GM23248 (cell line): ENCODE measurements at places on chromosomes 4 and X. TPM values are rescaled to one million over a fixed set of nuclear protein-coding genes. Genes with fewer than 3 reads are reported as not detected.

COX7B2 gene
- total RNA-seq, result not detected in 2 replicates

MAGEE2 gene
- total RNA-seq, result not detected in 2 replicates

TEC gene
- total RNA-seq, result not detected in 2 replicates

LGI2 gene
- total RNA-seq, result not detected in 2 replicates

GAGE13 gene
- total RNA-seq, result not detected in 2 replicates

MTMR8 gene
- total RNA-seq, result not detected in 2 replicates

CD40LG gene
- not detected in 2 replicates for total RNA-seq
